ENCODE measurements at places on chromosomes 1 and 21.

GRCh38 chr1:154358519-154358918, 33.2 kb downstream of the ATP8B2 start:
- no peak for DNase-seq

- DNase-seq = peak; percentile 24
Observed at GRCh38 chr21:37916310-37917051, at the start of gene KCNJ6. Gene KCNJ6 (minus strand): TSS chr21:37916457. CDS start chr21:37840682, 75,775 bp downstream.

- DNase-seq = no peak
Observed at GRCh38 chr1:29388170-29388569, 151.8 kb downstream of the PTPRU start.

DNA sequence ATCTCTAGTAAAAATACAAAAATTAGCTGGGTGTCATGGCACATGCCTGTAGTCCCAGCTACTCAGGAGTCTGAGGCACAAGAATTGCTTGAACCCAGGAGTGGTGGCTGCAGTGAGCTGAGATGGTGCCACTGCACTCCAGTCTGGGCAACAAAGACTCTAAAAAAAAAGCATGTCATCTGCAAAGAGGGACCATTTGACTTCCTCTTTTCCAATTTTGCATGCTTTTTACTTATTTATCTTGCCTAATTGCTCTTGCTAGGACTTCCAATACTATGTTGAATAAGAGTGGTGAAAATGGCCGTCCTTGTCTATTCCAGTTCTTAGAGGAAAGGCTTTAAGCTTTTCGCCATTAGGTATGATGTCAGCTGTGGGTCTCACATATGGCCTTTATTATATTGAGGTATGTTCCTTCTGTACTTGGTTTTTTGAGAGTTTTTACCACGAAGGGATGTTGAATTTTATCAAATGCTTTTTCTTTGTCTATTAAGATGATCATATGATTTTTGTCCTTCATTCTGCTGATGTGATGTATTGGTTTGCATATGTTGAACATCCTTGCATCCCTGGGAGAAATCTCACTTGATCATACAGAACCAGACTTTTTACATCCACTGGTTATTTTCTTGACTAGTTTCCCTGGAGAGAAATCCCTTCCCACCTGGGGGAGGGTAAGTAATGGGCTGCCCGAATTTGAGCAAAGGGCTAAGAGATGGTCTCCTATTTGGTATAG, 17.0 kb upstream of the RAP1GAP start:
- DNase-seq = no peak

DNA sequence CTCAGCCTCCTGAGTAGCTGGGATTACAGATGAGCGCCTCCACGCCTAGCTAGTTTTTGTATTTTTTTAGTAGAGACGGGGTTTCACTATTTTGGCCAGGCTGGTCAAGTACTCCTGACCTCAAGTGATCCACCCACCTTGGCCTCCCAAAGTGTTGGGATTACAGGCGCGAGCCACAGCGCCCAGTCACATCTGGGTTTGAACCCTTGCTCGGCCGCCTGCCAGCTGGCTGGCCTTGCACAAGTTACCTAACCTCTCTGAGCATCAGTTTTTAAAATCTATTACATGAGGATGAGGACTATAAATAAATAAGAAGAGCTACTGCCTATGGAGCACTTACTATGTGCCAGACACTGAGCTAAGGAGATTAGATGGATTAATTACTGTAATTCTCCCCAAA, 17.7 kb upstream of the PADI2 start:
- no peak for DNase-seq

Measured in inflammatory macrophage treated with lipopolysaccharide for 4 hours (primary cell).